LHCN-M2 (cell line): ENCODE measurements at places on chromosomes 4 and X. TPM values are rescaled to one million over a fixed set of nuclear protein-coding genes. Genes with fewer than 3 reads are reported as not detected.
A peak's percentile ranks its signal among the peaks of the same experiment; 100 is the strongest.

GRCh38 chrX:71095981-71096759 is 519 bp downstream of the FOXO4 start:
- peak; percentile 20 for DNase-seq

- peak; percentile 49 for DNase-seq
Observed at GRCh38 chr4:55742655-55743202, 76.9 kb upstream of the EXOC1L start.

- no peak for DNase-seq
Observed at GRCh38 chr4:174277433-174277832, 6.0 kb downstream of the FBXO8 start.

DNA sequence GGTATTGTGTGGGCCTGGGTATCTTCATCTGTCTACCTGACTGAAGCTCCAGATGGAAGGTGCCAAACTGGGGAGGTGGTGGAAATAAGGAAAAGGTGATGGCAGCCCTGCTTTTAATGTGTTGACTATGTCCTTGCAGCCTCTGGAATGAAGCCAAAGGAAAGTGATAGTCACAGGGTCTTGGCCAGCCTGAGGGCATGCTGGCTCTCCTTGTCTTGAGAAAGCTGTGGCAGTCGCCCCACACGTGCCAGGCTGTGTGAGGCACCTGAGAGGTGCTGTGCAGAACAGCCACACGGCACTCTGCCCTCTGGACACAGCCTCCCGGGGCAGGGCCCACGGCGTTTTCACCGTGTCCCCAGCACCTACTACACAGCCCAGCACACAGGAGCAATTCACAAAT is 77.6 kb downstream of the NAT8L start:
- DNase-seq: no peak

- no peak for DNase-seq
Observed at GRCh38 chr4:94359221-94359620, 16.6 kb upstream of the HPGDS start.

- no peak for DNase-seq
Observed at GRCh38 chrX:39262641-39263040, 461.4 kb downstream of the MID1IP1 start.

GRCh38 chrX:56661193-56661592 is 67.8 kb upstream of the NBDY start:
- DNase-seq: no peak

DNA sequence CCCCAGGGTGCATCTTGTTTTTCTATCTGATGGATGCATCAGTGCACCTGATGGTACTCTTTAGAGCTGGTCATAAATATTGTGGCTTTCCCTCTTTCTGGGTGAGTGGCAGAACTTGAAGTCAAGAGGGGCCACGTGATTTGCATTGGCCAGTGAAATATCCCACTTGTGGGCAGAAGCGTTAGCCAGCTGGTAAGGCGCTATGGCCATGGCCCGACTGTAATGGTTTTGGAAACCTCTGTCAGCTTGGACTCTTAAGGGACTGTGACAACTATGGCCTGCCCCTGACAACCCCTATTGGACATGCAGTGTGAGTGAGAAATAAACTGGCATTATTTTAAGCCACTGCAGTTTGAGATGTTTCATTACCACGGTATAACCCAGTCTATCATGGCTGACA is 72.8 kb downstream of the SEL1L3 start:
- DNase-seq: no peak

GRCh38 chr4:56976837-56977320 is 527 bp downstream of the NOA1 start:
- DNase-seq: no peak

DNA sequence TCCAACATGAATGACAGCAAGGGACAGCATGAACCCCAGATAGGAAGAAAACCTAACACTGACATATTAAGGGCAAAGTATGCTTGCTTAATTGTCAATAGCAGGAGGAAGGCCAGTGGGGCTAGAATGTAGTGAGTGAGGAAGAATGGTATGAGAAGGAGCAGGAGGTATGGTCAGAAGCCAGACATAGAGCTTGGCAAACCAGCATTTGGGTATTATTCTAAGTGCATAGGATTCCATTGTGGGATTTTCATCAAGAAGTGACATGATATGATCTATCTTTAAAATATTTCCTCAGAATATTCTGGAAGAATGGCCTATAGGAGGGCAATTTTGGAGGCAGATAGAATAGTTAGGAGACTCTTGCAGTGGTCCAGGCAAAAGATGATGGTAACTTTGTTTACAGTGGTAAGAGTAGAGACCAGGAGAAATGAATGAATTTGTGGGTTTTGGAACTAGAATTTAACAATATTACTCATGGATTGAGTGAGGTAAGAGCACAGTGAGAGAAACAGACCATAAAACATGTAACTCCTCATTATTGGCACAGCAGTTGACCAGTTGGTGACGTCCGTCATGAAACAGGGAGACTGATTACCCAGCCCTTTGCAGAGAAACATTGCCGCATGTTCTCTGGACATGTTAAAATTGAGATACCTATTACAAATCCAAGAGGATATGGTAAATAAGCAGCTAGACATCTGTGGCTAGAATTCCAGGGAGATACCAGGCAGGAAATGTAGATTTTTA is 246.5 kb upstream of the HS3ST1 start:
- peak; percentile 86 for DNase-seq

DNA sequence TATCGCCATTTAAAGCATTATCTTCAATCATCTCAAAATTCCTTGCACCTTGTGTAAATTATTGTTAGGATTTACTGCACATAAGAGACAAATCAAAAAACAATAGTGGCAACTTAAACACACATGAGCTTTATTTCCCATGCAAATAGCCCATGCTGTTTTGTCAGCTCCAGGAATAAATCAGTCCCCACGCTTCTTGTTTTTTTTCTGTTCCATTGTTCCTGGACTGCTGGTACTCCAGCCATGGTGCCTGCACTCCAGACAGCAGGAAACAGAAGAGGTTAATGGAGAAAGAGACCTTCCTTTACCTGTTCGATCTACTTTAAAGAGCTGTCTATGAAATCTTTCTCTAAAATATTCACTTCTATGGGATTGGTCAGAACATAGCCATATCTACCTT is 1515.7 kb upstream of the TENM3 start:
- no peak for DNase-seq

GRCh38 chrX:36978886-36979285 is 29.3 kb upstream of the FAM47C start:
- peak; percentile 77 for DNase-seq

HMX1 gene
- not detected in 2 replicates for total RNA-seq

BDH2 gene
- total RNA-seq: 58.6 and 68.1 TPM in 2 replicates

MAMLD1 gene
- 3.8 and 4.8 TPM in 2 replicates for total RNA-seq

UGT2B7 gene
- 0.57 and 1.2 TPM in 2 replicates for total RNA-seq

PDCL2 gene
- total RNA-seq: not detected in 2 replicates

PDGFRA gene
- 0.98 and 2.1 TPM in 2 replicates for total RNA-seq

DRD5 gene
- total RNA-seq: not detected in 2 replicates
